Cardiac ventricle fibroblast (primary cell): ENCODE measurements at places on chromosomes 1 and 21. TPM values are rescaled to one million over a fixed set of nuclear protein-coding genes. Genes with fewer than 3 reads are reported as not detected.

MYBPHL gene
- total RNA-seq: not detected in 2 replicates

RGS8 gene
- not detected in 2 replicates for total RNA-seq

LYPD8 gene
- total RNA-seq: not detected in 2 replicates

KRTAP21-2 gene
- total RNA-seq: not detected in 2 replicates

CLCA4 gene
- total RNA-seq: not detected in 2 replicates

RORC gene
- not detected in 2 replicates for total RNA-seq

KIF26B gene
- total RNA-seq: 5.9 and 6.3 TPM in 2 replicates

PPM1J gene
- total RNA-seq: 0.54 and 1.6 TPM in 2 replicates

MX2 gene
- total RNA-seq: 6.3 and 9.9 TPM in 2 replicates
